ENCODE measurements at places on chromosomes 3 and 15.
A peak's percentile ranks its signal among the peaks of the same experiment; 100 is the strongest.

DNA sequence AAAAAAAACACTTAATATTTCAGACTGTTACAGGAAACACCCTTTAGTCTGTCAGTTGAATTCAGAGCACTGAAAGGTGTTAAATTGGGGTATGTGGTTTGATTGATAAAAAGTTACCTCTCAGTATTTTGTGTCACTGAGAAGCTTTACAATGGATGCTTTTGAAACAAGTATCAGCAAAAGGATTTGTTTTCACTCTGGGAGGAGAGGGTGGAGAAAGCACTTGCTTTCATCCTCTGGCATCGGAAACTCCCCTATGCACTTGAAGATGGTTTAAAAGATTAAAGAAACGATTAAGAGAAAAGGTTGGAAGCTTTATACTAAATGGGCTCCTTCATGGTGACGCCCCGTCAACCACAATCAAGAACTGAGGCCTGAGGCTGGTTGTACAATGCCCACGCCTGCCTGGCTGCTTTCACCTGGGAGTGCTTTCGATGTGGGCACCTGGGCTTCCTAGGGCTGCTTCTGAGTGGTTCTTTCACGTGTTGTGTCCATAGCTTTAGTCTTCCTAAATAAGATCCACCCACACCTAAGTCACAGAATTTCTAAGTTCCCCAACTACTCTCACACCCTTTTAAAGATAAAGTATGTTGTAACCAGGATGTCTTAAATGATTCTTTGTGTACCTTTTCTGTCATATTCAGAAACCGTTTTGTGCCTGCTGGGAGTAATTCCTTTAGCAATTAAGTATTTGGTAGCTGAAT lies 17.9 kb downstream of the TMEM43 start:
- no peak for DNase-seq

DNA sequence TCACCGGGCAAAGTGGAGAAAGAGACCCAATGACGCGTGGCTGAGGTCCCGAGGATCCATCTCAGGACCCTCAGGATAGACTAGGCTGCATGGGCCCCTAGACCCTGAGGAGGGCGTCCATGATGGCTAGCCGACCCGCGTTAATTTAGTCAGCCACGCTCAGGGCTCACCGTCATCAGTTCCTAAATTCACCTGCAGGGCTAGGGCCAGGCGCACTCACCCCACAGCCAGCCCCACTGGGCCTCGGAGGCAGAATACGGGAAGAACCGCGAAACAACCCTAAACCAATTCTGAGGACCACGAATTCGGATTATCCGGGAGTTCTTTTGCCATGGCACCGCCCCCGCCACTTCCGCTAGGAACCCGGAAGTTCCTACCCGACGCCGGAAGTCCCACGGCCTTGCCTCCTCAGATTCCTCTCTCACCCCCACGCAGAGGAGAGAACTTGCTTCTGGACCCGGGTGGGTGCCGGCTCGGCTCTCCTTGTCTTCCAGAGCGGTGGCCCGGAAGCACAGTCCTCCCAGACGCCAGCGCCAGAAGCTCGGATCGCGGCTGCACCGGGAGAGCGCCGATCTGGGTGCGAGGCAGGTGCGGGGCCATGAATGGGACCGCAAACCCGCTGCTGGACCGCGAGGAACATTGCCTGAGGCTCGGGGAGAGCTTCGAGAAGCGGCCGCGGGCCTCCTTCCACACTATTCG lies at the start of the genes EAF1 and METTL6:
EAF1 (plus strand) TSS at position 417 of the 699 bp plus-strand sequence; CDS start at position 599, 182 bp downstream.
METTL6 (minus strand) TSS at position 363 of the 699 bp plus-strand sequence. CDS start 1,033 bp downstream, outside the sequence.
- DNase-seq, result peak; percentile 2

GRCh38 chr3:180594631-180595558 lies 7.1 kb upstream of the TTC14 start:
- peak; percentile 17 for DNase-seq

DNA sequence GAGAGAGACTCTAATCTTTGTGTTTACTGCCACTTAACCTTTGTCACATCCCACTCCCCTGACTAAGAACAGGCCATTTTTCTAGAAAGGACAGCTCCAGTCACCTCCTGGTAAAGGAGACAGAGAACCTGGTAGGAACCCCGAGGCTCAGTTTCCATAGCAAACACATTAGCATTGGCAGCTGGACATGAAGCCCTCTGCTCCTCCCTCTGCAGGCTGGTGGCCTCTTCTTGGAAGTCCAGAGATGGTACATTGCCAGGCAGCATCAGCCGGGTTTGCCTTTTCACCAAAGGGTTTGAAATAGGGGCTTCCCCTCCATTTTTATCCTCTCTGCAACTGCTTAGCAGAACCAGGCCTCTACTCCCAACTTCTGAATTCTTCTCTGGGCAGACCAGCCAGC lies 213.4 kb upstream of the SEMA6D start:
- DNase-seq, result no peak

DNA sequence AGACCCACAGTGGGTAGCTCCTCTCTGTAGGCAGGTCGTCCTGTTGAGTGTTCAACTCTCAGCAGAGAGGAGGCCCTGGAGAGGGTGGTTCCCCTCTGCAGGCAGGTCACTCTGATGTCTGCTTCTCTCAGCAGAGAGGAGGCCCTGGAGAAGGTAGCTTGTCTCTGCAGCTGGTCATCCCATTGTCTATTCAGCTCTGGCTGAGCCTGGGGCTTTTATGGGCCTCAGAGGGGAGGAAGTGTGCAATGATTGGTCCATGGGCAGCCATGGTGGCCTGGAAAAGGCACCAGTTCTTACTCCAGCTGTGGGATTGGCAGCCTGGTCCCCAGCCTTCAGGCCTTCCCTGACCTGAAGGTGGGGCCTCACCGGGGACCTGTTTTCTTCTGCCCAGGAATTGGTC lies 52.9 kb downstream of the PPCDC start:
- DNase-seq, result no peak

- DNase-seq, result no peak
Observed at GRCh38 chr3:98013411-98014267, 21.5 kb downstream of the GABRR3 start.

- DNase-seq, result no peak
Observed at GRCh38 chr3:6468589-6468988, 392.3 kb upstream of the GRM7 start.

GRCh38 chr3:15385901-15386653 lies 41.3 kb downstream of the METTL6 start:
- no peak for DNase-seq

DNA sequence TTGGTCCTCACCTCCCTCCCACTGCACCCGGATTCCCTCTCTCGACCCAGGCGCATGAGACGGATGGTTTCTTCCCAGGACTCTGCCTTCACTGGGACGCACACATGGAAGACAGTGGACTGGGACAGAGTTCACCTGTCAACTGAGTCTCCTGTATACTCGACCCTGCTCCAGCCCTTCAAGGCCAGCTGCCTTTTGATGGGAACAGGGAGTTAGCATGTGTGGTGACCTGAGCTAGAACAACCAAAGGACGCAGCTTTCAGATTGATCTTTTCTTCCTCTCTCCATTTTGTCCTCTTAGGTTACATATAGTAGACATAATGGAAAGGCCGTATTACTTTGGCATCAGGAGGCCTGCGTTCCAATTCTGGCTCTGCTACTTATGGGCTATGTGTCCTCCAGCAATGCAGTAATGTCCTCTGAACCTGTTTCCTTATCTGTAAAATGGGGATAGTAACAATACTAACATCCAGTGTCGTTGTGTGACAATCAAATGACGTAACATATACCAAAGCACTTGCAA lies 94.1 kb downstream of the PEX5L start:
- DNase-seq, result no peak

DNA sequence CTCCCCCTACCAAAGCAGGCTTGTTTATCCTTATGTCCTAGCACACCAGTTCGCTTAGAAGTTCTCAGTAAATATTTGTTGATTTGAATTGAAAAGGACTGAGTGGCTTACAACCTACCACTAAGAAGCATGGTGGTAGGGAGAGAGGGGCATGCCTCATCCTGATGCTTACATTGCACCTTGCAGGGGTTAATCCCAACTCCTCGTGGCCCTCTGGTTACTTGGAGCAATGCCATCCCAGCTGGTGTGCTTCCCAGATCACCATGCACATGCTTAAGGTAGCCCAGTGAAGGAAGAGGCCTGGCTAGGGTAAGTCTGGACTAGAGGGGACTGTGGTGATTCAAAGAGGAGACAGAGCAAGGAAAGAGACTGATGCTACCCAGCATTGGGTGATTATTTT lies 253.3 kb downstream of the CLSTN2 start:
- DNase-seq, result peak; percentile 65

DNA sequence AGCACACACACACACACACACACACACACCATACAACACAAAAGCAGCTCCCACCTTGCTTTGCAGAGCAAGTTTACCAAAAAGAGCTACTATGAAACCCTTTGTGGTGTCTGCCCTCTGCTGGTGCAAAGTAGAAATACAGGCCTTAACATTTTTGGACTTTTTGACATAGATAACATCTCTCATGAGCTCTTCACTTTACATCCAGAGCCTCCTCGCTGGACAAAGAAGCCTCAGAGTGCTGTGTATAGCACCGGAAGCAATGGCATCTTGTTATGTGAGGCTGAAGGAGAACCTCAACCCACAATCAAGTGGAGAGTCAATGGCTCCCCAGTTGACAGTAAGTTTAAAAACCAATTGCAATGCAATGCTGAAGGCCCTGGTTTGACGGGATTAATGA lies 157.9 kb downstream of the CHL1 start:
- DNase-seq, result peak; percentile 27

GRCh38 chr15:64703632-64703959 lies 71.8 kb downstream of the RBPMS2 start:
- DNase-seq, result no peak

- no peak for DNase-seq
Observed at GRCh38 chr3:151002003-151002981, 29.8 kb upstream of the CLRN1 start.

- DNase-seq, result no peak
Observed at GRCh38 chr3:6680119-6680806, 180.7 kb upstream of the GRM7 start.

GRCh38 chr15:73370151-73370550 lies 1.4 kb upstream of the HCN4 start:
- no peak for DNase-seq

DNA sequence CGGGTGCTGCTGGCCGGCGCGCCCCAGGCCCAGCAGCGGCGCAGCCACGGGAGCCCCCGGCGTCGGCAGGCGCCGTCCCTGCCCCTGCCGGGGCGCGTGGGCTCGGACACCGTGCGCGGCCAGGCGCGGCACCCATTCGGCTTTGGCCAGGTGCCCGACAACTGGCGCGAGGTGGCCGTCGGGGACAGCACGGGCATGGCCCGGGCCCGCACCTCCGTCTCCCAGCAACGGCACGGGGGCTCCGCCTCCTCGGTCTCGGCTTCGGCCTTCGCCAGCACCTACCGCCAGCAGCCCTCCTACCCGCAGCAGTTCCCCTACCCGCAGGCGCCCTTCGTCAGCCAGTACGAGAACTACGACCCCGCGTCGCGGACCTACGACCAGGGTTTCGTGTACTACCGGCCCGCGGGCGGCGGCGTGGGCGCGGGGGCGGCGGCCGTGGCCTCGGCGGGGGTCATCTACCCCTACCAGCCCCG lies 777 bp downstream of the LOXL1 start:
- no peak for DNase-seq

DNA sequence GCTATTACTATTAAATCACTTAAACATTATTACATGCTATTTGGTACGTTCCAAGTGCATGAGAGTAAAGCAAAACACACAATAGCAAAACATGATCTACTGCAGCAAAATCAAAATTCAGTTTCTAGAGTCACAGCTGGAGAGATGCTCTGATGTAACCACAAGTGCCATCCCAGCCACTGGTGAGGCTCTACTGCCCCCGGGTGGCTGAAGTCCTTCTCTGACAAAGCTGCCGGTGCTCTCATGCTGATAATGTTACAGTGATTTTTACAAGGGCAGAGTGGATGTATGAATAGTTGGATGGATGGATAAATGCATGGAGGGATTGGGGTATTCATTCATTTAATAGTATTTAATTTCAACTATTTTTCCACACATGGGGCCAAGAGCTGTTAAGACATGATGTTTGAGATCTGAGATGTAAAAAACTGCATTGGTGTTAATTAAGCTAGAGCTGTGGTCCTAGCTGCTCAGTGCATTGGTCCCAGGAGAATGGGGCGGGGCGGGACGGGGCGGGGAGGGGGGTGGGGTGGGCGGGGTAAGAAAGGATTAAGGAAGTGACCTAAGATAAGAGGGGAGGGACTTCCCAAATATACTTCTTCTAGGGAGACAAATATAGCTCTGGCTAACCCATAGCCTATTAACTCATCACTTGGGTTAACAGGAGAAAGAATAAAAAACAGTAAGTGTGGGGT lies 5.3 kb upstream of the SPESP1 start:
- peak; percentile 70 for DNase-seq

- DNase-seq, result no peak
Observed at GRCh38 chr15:89075846-89076245, 12.4 kb upstream of the ABHD2 start.

DNA sequence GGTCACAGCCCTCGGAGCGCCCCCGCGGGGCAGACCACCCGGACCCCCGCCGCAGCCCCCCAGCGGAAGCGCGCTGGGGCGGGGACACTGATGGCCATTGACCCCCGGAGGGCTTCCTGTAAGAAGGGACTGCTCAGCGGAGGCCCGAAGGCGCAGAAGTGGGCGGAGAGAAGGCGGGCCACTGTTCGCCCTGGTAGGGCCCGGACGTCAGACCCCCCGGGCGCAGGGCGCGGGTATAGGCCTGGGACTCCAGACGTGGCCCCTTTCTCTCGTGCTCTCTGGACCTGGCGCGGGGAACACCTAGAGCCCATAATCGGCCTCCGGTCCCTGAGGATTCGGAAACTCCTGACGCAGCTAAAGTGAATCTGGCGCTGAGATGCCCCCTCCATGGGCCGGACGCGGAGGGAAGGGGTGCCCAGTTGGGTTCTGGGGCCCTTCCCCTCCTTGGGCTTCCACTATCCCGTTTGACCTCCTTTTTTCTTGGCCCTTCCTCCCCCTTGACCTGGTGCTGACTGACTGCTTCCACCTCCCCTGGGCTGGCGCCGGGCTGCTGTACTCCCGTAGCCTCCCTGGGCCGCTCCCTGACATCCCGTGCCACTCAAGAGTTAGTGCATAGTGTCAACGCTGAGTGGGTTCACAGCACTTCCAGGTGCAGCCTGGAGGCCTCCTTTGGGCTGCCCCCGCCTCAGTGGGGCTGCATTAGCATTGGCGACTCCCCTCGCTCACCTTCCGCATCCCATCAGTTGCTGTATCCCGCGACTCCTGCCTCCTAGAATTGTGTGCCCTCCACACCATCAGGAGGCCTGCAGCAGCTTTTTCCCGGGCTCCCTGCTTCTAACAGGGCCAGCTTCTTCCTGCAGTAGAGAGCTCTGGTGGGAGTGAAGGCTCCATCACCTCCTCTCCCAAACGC lies 694 bp downstream of the ABTB1 start:
- DNase-seq, result no peak

DNA sequence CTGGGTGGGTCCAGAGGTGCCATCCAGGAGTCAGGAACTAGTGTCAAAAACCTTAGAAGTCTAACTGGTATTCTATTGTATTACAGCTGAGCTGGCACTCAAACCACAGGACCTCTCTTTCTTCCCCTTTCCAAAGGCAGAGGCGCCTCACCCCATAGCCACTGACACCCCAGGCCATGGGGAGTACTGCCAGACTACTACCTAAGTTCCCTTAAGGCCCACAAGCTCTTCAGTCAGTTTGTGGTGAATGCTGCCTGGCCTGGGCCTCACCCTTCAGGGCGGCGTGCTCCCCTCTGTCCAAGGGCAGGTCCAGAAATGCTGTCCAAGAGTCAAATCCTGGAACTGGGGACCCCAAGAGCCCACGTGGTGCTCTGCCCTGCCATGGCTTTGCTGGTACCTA lies 43.0 kb upstream of the FGF7 start:
- DNase-seq, result no peak

GRCh38 chr15:78263907-78264303 lies 457 bp upstream of the DNAJA4 start:
- DNase-seq, result no peak

- no peak for DNase-seq
Observed at GRCh38 chr15:70650567-70651302, 112.6 kb downstream of the UACA start.
